Stromal cell of bone marrow (primary cell): ENCODE measurements at places on chromosomes 12 and 14.

- DNase-seq = no peak
Observed at GRCh38 chr14:81324011-81324410, 76.1 kb downstream of the STON2 start.

DNA sequence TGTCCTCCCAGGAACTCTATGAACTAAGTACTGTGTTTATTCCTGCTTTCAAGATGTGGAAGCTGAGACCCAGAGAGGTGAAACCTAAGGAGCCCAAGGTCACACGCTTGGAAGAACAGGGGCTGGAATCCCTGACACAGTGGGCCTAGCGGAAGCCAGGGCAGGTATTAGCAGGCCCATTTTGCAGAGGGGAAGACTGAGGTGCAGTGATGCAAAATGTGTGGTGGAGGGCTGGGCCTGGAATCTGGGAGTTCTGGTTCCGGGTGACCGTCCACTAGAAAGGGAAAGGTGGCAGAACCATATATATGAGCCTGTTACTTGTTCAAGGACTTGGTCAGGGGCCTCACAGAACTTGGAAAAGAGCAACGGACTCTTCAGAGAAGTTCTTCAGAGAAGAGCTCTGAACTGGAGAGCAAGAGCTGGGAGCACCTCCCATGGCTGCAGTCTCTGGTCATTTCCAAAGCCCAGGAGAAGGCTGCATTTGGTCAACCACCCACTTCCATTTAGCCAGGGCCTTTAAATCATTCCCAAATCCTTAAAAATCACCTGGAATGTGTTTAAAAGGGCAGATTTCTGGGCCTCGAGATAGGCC lies 119.5 kb downstream of the CHST11 start:
- no peak for DNase-seq

DNA sequence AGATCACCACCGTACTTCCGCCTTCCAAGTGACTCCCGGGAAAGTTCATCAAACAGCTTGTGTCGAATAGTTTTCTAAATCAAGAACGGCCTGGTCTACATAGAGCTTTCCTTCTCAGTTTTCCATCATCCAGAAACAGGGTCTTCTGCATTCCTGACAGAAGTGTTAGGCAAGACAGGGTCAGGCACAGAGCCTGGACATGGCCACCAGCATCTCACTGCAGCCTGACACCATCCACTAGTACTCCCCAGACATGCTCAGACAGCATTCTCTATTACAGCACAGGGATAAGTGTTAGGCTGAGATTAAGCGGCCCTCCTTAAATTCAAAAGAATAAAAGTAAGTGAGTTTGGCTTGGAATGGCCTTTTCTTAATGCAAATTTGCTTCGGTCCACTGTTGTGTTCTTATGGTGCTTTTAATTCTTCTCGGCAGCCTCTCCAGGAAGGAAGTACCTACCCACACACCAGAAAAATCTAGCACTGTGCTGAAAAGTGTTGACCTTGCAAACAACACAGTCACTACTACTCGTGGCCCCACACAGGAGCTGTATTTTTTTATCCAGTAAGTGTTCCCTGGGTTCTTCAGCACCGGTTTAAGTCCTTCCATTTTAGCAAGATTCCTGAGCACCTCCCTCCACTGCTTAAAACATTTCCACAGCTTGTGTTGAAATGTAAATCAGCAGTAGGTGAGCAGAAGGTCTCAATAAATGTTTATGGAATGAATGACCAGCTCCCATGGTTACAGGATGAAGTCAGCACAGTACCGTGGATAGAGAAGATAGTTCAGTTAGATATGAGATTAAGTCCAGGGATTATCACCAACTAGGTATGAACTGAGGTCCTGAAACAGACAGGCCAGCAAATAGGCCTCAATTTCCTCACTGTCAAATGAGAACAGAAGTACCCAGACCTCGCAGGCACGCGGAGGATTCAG lies 44.1 kb downstream of the SETD3 start:
- no peak for DNase-seq

GRCh38 chr14:66434464-66434863 lies 51.7 kb upstream of the CCDC196 start:
- DNase-seq = no peak

- no peak for DNase-seq
Observed at GRCh38 chr14:106610691-106611090, 1084.3 kb downstream of the TMEM121 start.

DNA sequence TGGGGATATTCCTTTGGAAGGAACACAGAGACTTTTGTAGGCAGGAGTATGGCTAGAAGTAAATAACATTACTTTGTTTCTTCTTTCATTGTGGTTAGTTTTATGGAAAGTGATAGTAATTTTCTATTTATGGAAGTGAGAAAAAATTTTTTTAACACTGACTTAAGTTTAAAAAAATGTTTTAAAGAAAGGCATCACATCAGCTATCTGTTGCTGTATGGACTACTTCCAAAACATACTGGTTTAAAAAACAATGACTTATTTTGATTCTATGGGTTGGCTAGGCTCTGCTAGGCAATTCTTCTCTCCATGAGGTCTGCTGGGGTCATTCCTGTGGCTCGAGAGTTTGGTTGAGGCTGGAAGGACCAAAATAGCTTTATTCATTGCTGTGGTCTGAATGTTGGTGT lies 31.7 kb upstream of the SLC38A2 start:
- peak; percentile 82 for DNase-seq

DNA sequence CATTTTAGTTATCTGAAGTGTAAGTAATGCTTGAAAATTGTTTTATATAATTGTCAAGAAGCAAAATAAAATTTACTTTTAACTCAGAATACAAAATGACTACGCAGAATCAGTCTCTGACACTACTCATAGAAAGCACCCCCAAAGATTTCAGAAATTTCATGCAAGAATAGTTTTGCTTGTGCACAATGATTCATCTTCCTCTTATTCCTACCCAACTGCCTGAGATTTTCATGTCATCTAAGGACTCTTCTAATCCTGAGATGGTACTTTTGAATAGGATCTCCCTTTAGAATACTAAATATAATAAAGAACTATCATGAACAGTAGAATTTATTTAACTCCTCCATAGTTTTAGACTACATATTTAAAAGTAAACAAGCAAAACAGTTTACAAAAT lies 485.3 kb upstream of the MGAT4C start:
- no peak for DNase-seq

GRCh38 chr14:58878439-58879139 lies 240.8 kb downstream of the DACT1 start:
- DNase-seq = no peak

- no peak for DNase-seq
Observed at GRCh38 chr12:2683283-2684025, 111.3 kb upstream of the FKBP4 start.

- DNase-seq = no peak
Observed at GRCh38 chr12:92299744-92300143, 154.1 kb upstream of the BTG1 start.

GRCh38 chr14:95389471-95390011 lies 69.8 kb upstream of the CLMN start:
- peak; percentile 67 for DNase-seq

DNA sequence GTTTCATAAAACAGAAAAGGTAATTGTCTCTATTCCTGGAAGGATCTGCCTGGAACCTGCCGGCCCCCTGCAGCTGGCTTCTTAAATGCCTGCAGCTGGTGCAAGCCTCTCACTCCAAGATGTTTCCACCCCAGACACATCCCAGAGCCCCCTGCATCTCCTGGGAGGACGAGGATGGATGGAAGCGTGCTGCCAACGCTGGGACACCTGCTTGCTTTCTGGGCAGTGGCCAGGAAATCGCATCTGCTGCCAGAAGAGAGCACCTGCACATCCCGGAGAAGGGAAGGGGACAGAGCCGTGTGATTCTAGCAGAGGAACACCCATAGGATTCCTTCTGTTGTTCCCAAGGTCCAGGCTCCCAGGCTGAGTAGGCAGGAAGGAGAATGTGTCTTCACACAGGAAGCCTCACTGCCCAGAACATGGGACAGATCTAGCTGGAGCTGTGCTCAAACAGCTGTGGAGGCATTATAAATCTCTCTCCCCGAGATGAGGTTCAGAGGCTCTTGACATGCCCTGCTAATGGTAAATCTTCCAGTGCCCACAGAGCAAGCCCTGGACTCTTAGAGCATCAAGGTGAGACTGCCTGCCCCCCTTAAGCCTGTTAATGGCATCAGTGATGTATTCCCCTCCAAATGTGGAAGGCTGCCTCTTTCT lies 138.8 kb upstream of the MAP1LC3B2 start:
- no peak for DNase-seq

DNA sequence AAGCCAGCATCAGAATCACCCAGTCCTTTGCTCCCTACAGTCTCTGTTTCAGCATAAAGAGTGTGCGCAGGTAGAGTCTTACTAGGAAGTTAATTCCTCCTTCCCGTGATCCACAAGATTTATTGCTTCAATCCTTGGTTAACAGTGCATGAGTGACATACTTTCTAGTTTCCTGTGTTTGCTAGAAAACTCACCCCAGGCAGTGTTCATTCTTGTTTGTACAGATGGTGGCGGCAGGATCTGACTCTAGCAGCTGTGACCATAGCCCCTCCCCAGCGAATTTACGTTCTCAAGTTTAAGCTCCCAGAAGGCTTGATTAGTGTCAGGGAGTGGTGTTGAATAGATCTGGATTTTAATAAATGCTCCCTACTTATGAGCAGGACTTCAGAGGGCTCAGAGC lies 75.9 kb upstream of the ANO2 start:
- no peak for DNase-seq

GRCh38 chr12:41184864-41185263 lies 3.3 kb upstream of the PDZRN4 start:
- DNase-seq = no peak

DNA sequence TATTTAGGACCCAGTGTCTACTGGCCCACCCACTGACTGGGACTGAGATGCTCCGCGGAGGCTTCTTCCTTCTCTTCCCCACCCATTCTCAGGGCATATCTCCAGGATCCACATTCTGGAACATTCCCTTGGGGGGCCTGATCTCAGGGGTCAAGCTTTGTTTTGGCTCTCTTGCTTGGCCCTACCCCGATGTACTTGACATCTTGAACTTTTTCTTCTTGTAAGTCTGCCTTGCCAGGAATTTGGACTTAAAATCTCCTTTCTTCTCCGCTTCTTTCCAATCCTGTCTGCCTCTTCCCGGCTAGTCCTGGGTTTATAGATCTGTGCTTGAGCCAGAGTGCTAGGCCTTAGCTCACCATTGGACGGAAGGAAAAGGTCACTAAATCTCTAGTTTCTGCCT lies 22.1 kb downstream of the DACT1 start:
- no peak for DNase-seq

- peak; percentile 94 for DNase-seq
Observed at GRCh38 chr14:55071870-55072640, 20.6 kb downstream of the MAPK1IP1L start.

DNA sequence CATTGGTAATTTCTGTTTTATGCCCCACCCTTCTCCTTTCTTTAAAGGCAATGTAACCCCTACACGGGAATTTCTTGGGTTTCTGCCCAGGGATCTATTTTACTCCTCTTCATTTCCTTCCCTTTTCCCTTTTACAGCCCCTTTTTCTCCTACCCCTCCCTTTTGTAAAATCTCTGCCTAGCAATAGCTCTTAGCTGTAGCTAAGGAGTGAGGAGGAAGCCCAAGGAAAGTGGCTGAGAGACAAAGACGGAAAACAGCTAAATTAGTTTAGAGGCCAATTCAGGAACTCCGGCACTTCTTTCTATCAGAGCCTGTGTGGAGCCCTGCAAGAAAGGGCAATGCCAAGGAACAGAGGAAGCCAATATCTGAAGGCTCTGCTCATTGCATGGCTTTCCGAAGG lies 40.3 kb downstream of the SOCS2 start:
- DNase-seq = no peak

DNA sequence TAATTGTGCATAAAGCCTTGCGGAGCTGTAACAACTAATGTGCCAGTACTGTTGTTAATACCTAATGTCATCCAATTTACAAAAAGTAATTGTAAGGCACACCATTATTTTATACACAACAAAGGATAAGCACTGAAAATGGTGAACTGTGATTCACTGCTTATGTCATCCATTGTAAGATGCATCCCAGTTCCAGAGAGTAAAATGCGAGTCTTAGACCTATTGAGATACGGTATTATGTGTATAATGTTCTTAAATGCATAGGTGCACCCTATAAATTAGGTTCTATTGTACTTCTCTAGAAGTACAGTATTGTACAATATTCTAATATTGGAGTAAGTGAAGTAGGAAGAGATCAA lies 406 bp downstream of the PARP2 start:
- DNase-seq = no peak
